ENCODE measurements at places on chromosomes 1 and 21.

DNA sequence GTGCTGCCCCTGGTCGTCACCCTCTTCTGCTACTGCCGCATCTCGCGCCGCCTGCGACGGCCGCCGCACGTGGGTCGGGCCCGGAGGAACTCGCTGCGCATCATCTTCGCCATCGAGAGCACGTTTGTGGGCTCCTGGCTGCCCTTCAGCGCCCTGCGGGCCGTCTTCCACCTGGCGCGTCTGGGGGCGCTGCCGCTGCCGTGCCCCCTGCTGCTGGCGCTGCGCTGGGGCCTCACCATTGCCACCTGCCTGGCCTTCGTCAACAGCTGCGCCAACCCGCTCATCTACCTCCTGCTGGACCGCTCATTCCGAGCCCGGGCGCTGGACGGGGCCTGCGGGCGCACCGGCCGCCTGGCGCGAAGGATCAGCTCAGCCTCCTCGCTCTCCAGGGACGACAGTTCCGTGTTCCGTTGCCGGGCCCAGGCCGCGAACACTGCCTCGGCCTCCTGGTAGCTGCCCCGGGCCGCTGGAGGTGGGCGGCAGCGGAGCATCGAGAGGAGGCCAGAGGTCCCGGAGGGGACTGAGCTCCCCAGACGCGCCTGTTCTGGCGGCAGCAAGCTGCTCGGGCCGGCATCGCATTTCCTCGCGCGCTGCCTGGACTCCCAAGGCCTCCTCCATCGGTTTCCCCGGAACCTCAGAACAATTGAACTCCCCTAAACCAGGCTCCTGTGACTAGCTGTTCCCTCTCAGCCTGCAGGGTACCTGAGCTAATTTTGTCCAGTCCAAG lies 1.1 kb downstream of the GPR25 start:
- DNase-seq = no peak

- DNase-seq = no peak
Observed at GRCh38 chr1:229694053-229694693, 68.1 kb downstream of the URB2 start.

DNA sequence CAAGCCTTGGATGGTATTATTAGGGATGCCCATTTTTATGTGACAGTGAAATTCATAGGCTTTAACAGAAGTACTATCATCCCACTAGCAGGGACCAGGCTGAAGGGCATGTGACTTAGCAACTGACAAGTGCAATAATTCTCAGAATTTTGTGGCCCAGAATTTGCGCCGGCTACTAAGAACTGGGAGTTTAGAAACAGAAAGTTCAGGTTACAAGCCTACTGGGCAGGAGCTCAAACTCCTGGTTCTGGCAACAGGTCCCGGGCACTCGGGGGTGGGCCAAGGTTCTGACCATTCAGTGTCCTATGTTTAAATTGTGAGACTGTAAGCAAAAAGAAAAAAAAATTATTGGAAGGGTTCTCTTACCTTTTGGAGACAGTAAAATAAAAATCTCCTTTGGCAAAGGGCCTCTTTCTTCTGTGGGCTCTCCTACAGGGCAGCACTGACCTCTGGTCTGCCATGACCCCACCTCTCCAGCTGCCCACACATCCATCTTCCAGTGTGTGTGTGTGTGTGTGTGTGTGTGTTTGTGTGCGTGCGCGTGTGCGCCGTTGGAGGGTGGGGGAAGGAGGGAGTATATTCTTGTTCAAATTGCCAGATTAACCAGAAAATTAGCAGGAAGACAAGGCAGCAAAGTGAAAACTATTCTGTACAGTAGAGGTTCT lies 26.1 kb downstream of the IRF2BP2 start:
- DNase-seq = no peak

GRCh38 chr1:94236630-94237290 lies 624 bp downstream of the ARHGAP29 start:
- peak; percentile 35 for DNase-seq

- no peak for DNase-seq
Observed at GRCh38 chr1:172469717-172470116, 25.8 kb upstream of the PIGC start.

DNA sequence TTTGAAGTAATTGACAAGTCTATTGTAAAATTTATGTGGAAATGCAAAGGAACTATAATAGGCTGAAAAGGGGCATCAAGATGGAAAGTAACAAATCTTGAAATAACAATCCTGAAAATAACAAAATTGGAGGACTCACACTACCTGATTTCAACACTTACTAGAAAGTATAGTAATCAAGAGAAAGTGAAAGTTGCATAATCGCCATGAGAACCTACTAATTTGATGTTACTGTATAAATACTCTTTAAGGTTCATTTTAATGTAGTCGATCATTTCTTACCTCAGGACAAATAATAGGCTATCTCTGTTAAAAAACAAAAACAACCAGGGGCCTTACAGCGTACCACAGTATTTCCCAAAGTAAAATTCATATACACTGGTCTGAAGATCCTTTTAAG lies 71.7 kb downstream of the EDEM3 start:
- no peak for DNase-seq

DNA sequence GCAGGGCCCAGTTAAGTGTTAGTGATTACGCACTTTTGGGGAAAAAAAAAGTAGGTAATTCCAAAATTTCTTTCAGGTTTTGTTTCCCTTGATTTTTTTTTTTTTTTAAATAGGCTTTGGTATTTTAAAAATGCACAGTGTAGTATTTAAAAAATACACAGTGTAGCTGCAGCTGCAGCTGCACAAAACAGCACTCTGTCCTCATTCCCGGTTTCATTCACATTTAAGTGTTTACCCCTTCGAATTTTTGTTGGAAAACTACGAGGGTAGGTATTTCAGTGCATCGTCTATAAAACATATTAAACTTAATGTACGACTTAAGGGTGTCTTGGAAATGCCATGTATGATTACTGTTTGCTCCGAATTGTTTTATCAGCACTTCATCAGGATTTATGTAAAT lies 3.4 kb downstream of the NEK7 start:
- no peak for DNase-seq

DNA sequence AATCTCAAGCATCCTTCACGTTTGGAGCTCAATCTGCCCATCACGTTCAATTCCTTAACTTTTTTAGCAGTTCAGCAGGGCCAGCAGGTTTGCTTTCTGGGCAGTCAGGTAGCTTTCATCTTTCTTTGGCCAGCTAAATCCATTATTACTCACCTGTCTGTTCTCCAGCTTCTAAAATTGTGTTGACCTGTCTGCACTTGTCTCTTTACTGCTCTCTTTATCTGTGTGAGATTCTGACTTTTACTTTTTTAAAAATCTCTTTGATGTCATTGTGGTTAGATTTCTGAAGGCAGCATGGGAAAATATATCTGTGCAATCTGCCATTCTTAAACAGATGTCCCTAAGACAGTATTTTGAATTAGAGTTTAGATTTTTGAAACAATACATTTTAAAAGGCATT lies 24.9 kb upstream of the CYYR1 start:
- DNase-seq = no peak

DNA sequence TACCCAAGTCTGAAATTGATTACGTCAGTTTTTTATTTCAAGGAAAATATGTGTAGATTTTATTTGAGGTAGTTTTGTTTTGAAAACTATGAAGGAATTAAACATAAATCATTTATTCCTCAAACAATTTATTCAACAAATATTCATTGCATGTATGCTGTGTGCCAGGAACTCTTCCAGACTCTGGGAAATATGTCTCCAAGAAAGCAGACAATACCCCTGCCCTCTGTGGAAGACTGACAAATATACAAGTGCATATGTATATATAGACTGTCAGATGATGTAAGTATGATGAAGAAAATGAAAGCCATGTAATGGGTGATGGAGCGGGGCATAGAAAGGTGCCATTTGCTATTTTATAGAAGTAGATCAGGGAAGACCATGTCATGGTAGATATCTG lies 889.5 kb downstream of the USP25 start:
- no peak for DNase-seq

GRCh38 chr1:51222136-51222787 lies 13.8 kb upstream of the RNF11 start:
- DNase-seq = no peak

GRCh38 chr21:34343838-34344381 lies 19.9 kb upstream of the KCNE2 start:
- no peak for DNase-seq

DNA sequence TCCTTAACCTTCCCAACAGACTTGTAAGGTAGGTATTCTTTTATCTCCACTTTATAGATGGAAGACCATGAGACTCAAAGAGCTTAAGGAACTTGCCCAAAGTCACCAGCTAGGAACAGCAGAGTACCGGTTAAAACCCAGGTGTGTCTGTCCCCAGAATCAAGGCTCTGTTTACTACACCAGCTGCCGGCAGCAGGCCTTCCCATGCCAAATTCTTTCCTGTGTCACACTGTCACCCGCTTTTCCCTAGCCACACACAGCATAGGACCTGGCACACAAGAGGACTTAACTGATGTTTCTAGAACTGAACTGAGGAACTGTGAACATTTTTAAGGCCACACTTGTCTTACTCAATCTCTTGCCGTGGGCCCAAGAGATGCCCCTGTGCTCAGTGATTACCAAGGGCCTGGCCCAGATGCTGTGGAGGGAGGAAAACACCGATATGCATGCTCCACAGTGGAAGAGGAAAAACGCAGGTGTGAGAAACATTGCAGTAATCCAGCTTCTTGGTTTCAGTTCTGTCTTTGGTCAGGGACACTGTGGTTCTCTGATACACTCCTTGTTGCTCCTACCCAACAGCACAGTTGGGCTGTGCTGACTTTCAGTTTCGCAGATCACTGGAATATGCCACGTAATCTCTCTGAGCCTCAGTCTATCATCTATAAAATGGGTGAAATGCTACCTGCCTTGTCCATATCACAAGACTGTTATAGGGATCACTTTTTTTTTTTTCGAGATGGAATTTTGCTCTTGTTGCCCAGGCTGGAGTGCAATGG lies 13.9 kb upstream of the LY9 start:
- DNase-seq = peak; percentile 33

GRCh38 chr1:177825276-177825901 lies 144.5 kb downstream of the SEC16B start:
- no peak for DNase-seq

DNA sequence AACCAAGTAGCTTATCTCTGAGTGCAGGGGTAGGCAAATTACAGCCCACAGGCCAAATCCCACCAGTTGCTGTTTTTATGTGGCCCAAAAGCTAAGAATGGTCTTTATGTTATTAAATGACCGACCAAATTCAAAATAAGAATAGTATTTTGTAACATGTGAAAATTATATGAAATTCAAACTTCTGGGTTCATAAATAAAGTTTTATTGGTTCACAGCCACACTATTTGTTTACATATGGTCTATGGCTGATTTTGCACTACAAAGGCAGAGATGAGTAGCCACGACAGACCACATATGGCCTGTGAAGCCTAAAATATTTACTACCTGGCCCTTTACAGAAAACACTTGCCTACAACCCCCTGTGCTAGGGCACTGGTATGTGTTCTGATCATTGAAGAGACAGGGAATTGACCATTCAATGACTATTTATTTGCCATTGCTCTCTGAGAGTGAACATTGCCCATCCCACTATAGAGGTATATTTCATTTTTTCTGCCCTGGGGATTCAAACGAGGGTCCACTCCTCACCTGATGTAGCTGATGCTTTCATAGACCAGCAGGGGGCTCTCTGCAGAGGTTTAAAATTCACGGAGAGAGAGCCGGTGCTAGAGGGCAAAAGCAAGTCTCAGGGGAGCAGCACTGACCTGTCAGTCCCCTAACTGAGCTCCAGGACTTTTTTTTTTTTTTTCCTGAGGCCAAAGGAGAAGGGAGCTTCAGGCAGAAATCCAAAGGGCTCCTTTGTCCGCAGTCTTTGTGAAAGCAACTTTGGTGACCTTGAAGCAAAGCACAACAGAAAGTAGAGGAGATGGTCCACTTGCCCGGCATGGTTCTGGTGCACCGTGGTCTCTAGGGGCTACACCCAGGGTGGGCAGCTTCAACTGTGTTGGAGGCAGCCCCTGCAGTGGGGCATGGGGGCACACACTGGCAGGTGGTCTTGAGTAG lies 7.3 kb upstream of the GNL2 start:
- no peak for DNase-seq

GRCh38 chr21:39312112-39313041 lies 1.1 kb downstream of the BRWD1 start:
- peak; percentile 95 for DNase-seq

- DNase-seq = no peak
Observed at GRCh38 chr1:76340056-76340455, 265.5 kb downstream of the ST6GALNAC3 start.

DNA sequence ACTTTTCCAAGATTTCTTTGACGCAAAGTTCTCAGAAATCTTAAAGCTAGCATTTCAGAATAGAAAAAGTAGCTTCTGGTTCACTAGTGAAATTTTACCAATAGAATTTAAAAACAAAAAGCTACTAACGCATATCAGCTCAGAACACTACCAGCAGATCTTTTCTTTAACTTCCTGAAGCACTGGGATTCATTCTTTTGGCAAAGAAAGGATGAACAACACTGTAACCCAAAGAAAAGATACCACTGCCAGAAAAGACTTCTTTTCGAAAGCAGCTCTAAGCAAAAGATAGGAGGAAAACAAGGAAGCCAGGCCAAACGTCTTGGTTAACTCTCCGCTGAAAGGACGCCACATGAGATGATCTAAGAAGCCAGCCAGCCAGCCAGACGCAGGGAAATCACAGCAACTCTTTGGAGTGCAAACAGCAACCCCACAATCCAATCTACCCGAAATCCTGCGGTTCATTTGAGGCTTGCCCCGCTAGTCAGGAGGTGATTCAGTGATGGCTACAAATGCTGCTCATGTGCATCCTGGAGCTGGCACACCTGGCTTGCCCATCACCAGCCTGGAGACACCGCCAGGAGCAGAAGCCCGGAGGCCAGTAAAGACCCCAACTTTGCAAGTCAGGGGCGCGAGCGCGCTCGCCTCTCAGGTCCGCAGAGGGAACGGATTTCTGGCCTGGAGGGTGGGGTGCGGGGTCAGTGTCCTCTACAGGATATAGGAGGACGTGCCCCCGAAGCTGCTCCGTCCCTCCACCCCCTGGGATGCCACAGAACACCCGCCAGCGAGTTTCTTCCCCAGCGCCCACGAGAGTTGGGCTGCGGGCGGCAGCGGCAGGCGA lies 812 bp downstream of the NBPF1 start:
- DNase-seq = peak; percentile 75

GRCh38 chr1:29583727-29584126 lies 347.4 kb downstream of the PTPRU start:
- DNase-seq = no peak

DNA sequence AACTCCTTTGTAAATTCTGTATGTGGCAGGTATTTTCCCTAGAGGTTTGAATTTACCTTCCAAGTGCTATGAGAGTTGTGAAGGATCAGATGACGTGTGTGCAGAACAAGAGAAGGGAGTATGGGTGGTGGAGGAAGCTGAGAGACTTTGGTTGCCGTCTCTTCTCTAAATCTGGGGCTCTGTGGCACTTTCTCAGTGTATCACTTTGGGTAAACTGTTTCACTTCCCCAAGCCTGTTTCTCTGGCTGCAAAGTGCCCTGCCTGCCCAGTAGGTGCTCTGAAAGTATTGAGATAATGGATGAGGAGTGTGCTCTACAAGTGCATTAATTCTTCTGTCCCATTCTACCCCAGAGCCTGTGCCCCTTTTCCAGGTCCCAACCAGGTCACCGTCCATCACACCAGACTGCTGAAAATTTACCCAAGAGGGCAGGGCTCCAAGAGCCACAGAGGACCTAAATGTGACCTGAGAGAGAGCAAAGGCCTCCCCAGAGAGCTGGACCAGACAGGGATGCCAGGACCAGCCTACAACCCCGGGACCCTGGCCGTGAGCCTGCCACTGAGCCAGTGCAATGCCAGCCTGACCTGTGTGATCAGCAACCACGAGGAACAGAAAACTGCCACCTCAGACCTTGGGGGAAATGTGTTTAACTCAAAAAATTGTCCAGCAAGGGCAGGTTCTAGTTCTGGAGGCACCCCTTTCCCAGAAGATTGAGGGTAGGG lies 131.6 kb upstream of the ETV3 start:
- no peak for DNase-seq

- DNase-seq = no peak
Observed at GRCh38 chr1:185894791-185895190, 160.6 kb downstream of the HMCN1 start.

Measured in prostate gland (tissue), 2 donors.